Fibroblast of skin of left quadriceps (primary cell): ENCODE measurements at places on chromosomes 12 and 14.

- DNase-seq: no peak
Observed at GRCh38 chr12:112439769-112440168, 21.0 kb downstream of the PTPN11 start.

- DNase-seq: no peak
Observed at GRCh38 chr12:21800011-21800410, 25.5 kb upstream of the KCNJ8 start.

DNA sequence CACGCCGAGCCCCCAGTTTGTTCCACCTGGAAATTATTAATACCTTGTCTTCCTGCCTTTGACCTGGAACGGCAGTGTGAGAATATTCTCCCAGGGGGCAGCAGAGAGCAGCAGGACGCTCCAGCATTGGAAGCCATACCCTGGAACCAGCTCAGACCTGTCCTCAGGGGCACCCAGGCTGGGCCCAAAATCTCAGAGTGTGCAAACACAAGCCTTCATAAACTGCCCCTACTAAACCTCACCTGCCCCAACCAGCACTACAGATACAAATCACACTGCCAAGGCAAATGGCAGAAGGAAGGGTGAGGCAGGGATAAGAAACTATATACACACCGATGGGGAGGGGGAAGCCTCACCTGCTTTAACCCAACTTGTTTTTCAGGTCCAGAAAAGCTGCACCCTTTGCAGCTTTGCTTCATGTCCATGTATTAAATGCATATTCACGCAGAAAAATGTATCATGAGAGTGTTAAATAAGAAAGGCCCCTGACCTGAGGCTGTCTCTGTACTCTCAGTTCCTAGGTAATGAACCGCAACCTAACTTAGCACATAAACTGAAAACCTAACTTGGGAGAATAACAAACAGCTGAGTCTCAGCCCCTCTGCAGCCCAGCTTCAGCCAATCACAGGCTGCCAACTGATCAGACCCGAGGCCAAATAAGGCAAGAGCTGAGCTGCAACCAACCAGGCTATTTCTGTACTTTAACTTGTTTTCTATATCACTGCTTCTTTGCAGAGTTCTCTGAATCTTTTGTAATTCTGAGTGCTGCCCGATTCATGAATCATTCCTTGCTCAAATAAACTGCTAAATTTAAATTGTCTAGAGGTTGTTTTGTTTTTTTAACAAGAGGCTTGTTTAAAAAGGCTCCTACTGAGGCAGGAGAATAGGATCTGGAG is 130.1 kb downstream of the SPTSSA start:
- DNase-seq: no peak

DNA sequence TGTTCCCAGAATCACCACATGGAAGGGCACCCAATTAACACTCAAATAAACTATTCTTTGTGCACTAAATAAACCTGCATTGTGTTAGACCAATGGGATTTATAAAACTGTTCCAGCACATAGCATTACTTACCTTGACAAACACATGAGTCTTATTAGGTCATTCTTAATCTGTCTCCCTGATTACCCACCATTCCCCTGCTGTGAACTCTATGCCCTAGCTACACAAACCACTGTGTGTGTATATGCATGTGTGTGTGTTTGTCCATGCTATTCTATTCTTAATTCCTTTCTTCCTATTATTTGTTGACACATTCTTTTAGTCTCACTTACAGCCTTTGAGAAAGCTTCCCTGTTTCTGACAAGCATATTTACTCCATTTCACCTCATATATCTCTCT is 303.6 kb upstream of the GARIN6 start:
- DNase-seq: no peak

DNA sequence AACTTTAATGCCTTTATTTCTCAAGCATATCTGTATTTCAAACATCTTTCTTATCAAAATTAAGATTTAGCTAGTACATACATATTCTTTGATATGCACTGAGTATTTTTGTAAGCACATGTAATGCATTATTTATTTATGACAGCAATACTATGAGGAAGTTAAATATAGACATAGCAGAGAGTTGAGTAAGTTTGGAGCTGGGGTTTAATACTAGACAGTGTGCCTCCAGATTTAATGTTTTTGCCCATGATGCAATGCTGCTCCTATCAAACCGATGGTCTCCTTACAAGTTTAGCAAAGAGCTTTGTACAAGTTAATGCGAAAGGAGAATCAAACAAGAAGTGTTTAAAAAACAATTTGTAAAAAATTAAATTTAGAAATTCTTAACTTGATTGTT is 826.6 kb upstream of the MGAT4C start:
- no peak for DNase-seq

DNA sequence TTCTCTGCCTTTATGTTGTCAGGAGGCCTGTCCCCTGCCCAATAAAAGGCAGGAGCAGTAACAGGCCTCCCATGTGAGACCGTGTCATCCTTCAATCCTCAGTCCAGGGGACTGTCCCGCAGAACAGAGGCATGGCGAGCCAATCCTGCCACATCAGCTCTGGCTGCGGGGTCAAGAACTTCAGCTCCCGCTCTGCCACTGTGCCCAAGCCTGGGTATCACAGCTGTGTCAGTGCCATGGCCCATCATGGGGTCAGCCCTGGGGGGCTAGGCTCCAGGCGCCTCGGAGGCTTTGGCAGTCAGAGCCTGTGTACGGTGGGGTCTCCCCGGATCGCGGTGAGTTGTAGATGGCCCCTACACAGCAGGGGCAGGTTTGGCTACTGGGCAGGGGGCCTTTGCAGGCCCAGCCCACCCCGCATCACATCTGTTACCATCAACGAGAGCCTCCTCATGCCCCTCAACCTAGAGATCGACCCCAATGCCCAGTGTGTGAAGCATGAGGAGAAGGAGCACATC is 19.9 kb upstream of the KRT83 start:
- no peak for DNase-seq
